Tibial artery (tissue), 4 donors: ENCODE measurements at places on chromosomes 7 and 10.

- DNase-seq = no peak
- H3K4me1 ChIP-seq = no peaks in the 10 kb centered on the region
- no peak overlapping the region for H3K27ac ChIP-seq
- peaks cover 9% of the 10 kb centered on the region for H3K36me3 ChIP-seq
Observed at GRCh38 chr7:129401228-129401966, 32.8 kb upstream of the STRIP2 start.

DNA sequence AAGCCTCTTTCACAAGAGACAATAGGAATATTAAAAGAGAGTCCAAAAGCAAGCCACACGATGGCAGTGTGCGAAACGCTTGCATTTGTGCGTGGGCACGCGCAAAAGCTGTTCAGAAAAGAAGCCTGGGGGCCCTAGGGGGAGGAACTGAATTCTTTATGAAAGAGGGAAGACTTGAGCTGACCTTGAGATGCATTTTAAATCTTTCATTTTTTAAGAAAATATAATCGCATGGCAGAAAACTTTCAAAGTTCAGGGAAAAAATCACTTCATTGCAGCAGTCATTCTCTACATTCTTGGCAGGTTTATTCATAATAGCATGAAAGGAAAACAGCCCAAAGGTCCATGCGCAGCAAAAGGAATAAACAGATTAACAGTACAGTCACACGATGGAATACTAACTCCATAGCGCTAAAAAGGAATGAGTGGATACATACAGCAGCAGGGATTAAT is 206.5 kb upstream of the PRKCQ start:
- no peaks in the 10 kb centered on the region for H3K36me3 ChIP-seq
- no peak overlapping the region for H3K27ac ChIP-seq
- H3K4me1 ChIP-seq = no peaks in the 10 kb centered on the region
- H3K27me3 ChIP-seq = no peaks in the 10 kb centered on the region
- DNase-seq = no peak

GRCh38 chr10:44651834-44652233 is 259.3 kb upstream of the TMEM72 start:
- no peaks in the 10 kb centered on the region for H3K27me3 ChIP-seq
- no peak overlapping the region for H3K4me3 ChIP-seq
- H3K27ac ChIP-seq = no peak overlapping the region
- no peaks in the 10 kb centered on the region for H3K36me3 ChIP-seq
- H3K4me1 ChIP-seq = no peaks in the 10 kb centered on the region

DNA sequence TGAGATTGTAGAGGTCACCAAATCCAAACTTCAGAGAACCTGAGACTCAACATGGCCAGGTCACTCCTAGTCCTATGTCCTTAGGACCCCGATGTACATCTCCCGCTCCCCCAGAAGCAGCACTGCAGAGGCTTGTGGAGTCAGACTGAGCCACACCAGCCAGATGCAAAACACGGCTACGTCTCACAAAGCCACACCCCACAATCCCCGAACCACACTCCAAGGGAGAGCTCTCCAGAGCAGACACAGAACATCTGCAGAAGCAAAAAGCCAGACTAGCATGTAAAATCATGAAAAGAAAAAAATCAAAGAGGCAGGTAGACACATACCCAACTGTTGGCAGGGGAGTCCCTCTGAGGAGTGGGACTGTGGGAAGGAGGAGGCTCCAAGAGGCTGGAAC is 104.9 kb downstream of the CTBP2 start:
- no peak overlapping the region for H3K4me3 ChIP-seq
- peak overlapping the region; percentile 92 for H3K27ac ChIP-seq
- peaks cover 76% of the 10 kb centered on the region for H3K4me1 ChIP-seq
- no peaks in the 10 kb centered on the region for H3K27me3 ChIP-seq

DNA sequence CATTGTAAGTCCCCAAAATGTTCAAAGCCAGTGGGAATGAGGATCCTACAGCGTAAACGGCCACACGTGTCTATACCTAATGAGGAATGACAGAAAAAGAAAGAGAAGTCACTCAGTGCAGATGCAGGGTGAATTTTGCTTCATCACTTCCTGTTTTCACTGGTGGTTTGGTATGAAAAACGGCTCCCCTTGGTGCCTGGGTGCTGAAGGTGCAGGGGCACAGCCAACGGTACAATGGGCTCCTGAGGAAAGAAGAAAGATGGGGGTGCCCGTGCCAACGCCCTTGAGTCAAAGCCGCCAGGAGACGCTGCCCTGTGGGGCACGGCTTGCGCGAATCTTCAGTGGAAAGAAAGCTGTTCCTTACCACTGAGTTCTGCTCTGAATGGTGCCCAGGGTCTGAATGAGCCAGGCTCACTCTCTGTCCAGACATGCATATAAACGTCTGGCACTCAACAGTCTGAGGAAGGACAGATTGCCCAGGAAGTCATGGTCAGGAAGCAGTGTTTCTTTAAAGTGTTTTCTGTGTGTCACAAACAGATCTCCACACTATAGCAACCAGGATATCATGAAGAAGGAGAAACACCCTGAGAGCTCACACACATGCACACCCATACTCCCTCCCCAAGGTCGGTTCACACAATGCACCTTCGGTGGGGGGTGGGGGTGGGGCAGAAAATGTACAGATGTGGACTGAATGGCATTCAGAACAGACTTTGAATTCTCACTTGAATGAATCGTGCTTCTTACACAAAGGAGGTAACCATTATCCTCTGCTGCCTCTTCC is 105.8 kb downstream of the ELMO1 start:
- no peaks in the 10 kb centered on the region for H3K4me1 ChIP-seq
- no peaks in the 10 kb centered on the region for H3K36me3 ChIP-seq
- no peaks in the 10 kb centered on the region for H3K27me3 ChIP-seq
- H3K27ac ChIP-seq = no peak overlapping the region
- no peak for DNase-seq

GRCh38 chr7:109282726-109283125 is 713.1 kb downstream of the DNAJB9 start:
- no peak overlapping the region for H3K27ac ChIP-seq
- no peaks in the 10 kb centered on the region for H3K36me3 ChIP-seq
- H3K4me1 ChIP-seq = no peaks in the 10 kb centered on the region
- no peaks in the 10 kb centered on the region for H3K27me3 ChIP-seq
- no peak for DNase-seq

GRCh38 chr10:12777840-12778585 is 223.5 kb downstream of the CCDC3 start:
- DNase-seq = no peak
- H3K4me1 ChIP-seq = no peaks in the 10 kb centered on the region
- H3K27me3 ChIP-seq = no peaks in the 10 kb centered on the region
- H3K4me3 ChIP-seq = no peak overlapping the region
- H3K36me3 ChIP-seq = no peaks in the 10 kb centered on the region

GRCh38 chr7:38448054-38448453 is 174.6 kb upstream of the TARP start:
- H3K27ac ChIP-seq = no peak overlapping the region
- H3K4me1 ChIP-seq = no peaks in the 10 kb centered on the region
- no peaks in the 10 kb centered on the region for H3K36me3 ChIP-seq
- no peaks in the 10 kb centered on the region for H3K27me3 ChIP-seq
- DNase-seq = no peak

DNA sequence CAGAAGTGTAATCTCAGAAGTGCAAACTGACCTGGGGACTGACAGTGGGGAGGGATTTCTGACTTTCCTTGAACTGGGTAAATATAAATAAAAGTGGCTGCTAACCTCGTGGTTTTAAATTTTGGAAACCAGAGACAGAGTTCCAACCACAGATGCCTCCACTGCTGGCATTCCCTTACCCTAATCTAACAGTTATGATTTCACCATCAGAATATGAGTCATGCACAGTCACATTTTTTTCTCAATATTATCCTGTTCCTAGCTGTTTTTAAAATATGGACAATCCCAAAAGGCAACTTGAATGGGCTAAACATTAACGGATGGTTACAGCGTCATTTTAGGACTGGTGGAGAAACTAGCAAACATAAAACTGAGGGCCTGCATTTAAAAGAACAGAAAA is 264.3 kb upstream of the INHBA start:
- H3K27ac ChIP-seq = no peak overlapping the region
- no peaks in the 10 kb centered on the region for H3K4me1 ChIP-seq
- H3K36me3 ChIP-seq = peaks cover 43% of the 10 kb centered on the region
- no peaks in the 10 kb centered on the region for H3K27me3 ChIP-seq
- DNase-seq = no peak
- no peak overlapping the region for H3K4me3 ChIP-seq

DNA sequence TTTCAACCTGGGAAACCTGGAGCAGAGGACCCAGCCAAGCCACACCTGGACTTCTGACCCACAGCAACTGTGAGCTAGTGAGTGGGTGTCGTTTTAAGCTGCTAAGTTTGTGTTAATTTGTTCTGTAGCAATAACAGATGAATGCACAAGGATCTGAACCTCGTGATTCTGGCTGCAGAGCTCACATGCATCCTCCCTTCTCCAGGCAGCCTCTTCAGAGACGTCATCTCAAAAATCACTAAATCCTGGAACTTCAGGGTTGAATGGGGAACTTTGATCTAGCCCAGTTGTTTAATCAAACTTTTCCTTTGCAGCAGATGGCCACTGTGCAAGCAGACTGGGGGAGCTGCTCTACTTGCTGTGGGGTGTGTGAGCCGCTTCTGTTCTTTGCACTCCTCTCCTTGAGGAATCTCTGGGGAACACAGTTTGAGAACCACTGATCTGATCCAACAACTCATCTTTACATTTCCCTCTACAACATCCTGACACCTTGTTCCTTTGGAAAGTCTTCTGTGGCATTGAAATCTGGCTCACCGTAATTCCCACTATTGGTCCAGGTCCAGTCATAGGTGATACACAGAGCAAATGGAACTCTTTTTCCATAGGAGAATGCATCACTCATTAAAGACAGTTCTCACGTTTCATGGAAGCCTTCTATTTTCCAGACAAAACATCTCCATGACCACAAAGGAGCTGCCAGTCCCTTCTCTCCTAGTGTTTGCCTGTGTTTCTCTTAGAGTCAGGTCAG is 90.3 kb downstream of the CHN2 start:
- H3K27me3 ChIP-seq = no peaks in the 10 kb centered on the region
- H3K4me1 ChIP-seq = no peaks in the 10 kb centered on the region
- no peak overlapping the region for H3K27ac ChIP-seq
- DNase-seq = no peak
- no peak overlapping the region for H3K4me3 ChIP-seq

DNA sequence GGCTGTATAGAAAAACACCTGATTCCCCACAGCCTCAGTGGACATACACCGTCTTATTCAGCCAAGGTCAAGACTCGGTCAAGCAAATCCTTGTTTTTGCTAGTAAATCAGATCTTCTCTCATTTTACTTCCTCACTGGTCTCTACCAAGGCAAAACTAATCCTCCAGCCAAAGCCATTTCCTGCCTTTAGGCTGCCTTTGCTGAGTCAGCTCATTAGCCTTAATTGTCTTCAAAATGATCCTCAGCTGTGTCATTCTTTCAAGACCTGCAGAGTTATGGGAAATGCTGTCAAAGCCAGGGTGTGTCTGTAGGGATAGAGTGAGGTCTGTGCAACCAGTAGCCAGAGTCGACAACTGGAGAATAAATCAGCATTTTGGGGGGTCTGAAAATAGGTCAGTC is 107.2 kb upstream of the FAM180A start:
- no peaks in the 10 kb centered on the region for H3K4me1 ChIP-seq
- H3K4me3 ChIP-seq = no peak overlapping the region
- H3K27ac ChIP-seq = no peak overlapping the region
- no peaks in the 10 kb centered on the region for H3K27me3 ChIP-seq
- H3K36me3 ChIP-seq = no peaks in the 10 kb centered on the region

- no peak for DNase-seq
- peaks cover 26% of the 10 kb centered on the region for H3K4me1 ChIP-seq
- no peaks in the 10 kb centered on the region for H3K27me3 ChIP-seq
- peak overlapping the region; percentile 95 for H3K27ac ChIP-seq
- H3K4me3 ChIP-seq = no peak overlapping the region
- no peaks in the 10 kb centered on the region for H3K36me3 ChIP-seq
Observed at GRCh38 chr10:32952541-32953276, 5.3 kb downstream of the ITGB1 start.

GRCh38 chr7:91571601-91572000 is 307.4 kb downstream of the FZD1 start:
- DNase-seq = no peak
- H3K27me3 ChIP-seq = no peaks in the 10 kb centered on the region
- H3K4me3 ChIP-seq = no peak overlapping the region
- no peak overlapping the region for H3K27ac ChIP-seq

DNA sequence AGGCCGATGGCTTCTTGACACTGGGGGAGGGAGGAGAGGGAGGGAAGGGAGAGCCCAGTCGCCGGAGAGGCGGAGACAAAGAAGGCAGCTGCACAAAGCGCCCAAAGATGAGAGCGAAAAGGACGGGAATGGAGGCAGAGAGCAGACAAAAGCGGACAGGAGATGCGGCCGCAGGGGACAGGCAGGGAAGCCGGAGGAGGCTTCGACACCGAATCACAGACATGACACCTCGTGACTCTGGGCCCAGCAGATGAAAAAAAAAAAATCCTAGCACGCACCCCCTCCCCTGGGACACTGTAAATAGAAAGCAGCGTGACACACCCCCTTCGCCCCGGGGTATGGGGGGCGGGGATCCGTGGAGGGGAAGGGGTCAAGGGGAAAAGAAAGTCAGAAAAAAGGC is 976 bp downstream of the NAT16 start:
- no peaks in the 10 kb centered on the region for H3K36me3 ChIP-seq
- peaks cover 22% of the 10 kb centered on the region for H3K4me1 ChIP-seq
- H3K27me3 ChIP-seq = no peaks in the 10 kb centered on the region
- no peak for DNase-seq
- no peak overlapping the region for H3K27ac ChIP-seq

DNA sequence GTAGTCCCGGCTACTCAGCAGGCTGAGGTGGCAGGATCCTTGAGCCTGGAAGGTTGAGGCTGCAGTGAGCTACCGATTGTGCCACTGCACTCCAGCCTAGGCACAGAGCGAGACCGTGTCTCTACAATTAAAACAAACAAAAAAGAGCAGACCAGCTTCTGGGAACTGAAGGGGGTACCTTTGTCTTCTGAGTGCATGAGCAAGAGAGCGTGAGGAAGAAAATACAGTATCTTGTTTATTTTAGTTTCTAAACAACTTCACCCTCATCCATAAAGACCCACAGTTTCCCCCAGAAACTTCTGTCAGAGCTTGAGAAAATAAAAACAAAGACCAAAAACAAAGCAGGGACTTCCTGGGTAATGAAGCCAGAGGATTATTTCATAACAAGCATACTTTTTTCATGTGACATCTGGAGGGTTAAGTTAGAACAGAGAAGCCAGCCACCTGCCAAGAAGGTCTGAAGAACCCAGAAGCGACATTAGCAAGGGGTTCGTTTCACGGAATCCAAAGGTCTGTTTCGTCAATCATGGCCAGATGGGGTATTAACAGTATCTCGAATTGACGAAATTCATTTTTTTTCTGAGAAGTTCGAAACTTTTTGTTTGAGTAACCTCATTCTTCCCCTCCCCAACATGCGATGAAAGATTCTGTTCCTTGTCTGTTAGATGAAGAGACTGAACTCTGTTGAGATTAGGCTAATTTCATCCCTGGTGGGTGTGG is 10.2 kb upstream of the IL2RA start:
- DNase-seq = peak; percentile 17
- H3K4me1 ChIP-seq = no peaks in the 10 kb centered on the region
- H3K36me3 ChIP-seq = no peaks in the 10 kb centered on the region
- no peak overlapping the region for H3K27ac ChIP-seq
- no peak overlapping the region for H3K4me3 ChIP-seq
